ENCODE measurements at places on chromosomes 7 and 10.

DNA sequence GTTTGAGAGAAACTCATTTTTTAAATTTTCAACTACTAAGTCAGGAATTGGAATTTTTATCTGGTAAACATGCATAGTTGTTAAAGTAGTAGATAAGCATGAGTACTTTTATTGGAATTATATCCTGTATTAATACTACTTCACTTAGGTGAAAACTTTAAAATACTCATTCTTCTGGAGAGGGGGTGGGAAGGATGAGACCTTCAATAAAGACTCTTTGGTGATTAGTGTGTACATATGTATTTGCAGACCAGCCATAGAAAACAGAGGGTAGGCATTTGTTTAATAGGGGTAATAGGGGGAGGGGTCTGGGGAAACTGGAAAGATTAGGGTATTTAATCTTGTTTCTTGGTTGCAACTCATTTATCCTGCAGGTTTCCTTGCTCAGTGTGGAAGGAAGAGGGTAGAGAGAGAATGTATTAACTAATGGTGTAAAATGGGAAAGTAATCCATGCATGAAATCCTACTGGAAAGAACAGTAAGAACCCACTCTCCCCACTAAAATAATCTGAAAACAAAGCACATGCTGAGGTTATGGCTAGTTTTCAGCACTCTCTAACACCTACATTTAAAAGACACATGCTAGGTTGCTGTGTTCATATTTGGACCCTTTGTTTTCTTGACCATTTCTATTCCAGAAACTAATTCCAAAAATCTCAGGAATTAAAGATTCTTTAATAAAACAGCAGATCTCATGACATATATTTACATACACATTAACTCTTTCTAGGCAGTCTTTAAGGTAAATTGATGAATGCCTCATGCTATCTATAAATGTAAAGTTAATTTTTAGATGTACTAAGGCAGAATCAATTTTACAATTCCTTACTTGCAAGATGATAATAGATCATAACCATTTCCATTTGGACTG, 6.2 kb upstream of the IGF2BP3 start:
- DNase-seq, result no peak

- DNase-seq, result no peak
Observed at GRCh38 chr7:108605559-108606201, 36.0 kb downstream of the DNAJB9 start.

- DNase-seq, result peak; percentile 39
Observed at GRCh38 chr10:93541402-93542357, 24.8 kb upstream of the FFAR4 start.

- no peak for DNase-seq
Observed at GRCh38 chr7:91168871-91169829, 95.1 kb upstream of the FZD1 start.

Measured in right lung (tissue), 10 donors.